ENCODE measurements at places on chromosomes 11 and 22.

DNA sequence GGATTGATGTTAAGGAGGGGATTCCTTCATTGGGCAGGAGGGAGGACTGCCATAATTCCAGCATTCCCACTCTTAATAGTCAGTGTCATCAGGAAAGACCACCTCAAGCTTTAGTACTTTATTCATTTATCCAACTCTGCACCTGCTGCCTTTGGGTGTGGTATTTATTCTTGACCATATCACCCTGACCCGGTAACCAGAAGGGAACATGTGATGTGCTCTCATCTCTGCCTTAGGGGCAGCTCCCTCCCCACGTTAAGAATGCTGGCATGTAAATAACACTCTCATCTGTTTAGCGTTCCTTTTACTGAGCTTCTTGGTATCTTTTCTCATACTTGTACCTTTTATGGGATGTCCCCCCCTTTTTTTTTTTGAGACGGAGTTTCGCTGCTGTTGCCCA, 7.7 kb downstream of the CAT start:
- DNase-seq = no peak

DNA sequence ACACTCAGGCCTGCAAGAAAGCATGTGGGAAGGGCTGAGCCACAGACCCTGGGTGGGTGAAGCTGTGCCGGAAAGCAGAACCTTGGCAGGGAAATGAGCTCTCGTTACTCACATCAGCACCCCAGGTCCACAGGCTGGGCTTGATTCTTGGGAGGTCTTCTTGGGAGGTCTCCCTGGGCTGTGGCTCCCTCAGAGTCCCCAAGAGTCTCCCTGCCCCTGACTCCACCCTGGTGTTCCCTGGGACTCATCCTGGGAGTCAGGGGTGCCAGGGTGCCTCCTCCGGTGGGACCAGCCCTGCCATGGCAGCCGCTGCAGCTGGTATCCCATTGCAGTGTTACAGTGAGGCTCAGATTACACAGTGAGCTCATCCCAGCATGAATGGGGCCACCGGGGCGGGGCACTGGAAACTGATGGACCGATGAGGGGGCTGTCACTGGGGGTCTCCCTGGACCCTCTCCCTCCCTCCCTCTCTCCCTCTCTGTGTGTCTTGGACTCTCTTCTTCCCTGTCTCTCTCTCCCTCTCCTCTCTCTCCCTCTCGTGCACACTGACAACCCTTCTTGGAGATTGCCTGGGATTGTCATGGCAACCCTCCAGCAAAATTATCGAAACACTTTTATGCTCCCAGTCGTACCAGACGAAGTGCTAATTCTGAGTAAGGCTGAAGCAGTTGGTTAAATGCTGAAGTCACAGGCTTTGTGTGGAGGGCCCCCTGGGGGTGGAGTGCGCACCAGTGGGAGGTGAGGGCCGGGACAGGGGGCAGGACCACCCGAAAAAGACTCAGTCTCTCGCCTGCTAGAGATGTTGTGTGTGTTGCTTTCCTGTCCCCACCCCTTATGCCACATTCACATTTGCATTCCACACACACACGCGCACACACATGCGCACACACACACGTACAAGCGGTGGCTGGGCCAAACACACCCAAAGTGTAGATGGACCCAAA, 8.6 kb upstream of the C11orf96 start:
- DNase-seq = no peak

DNA sequence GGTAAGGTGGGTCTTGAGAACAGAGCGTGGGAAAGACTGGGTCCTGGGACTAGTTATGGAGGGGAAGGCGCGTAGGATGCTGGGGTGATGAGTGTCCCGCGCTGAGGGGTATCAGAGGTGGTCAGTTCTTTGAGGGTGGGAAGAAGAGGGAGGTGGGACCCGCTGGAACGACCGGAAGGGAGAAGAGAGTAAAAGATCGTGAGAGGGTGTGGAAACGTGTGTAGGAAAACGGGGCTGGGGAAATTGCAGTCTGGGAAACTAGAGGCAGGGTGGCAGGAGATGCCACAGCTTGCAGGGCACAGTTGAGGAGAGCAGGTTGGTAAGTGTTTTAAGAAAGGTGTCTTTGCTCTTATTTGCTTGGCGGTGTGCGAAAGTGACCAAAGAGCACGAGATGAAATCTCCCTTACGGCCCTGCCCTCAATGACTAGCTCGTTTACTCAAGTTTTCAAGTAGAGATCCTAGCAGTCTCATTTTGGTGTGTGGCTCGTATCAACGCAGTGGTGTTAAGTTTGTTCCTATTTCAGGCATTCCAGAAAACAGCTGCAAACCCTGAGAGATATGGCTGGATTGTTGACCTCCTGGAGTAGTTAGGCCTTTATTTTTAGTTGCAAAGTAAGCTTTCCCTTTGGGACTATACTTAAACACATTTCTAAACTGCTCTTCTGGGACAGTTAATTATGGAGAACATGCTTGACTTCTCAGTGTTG, 615 bp downstream of the STT3A start:
- DNase-seq = no peak

GRCh38 chr11:120208001-120208441, 2.8 kb upstream of the OAF start:
- DNase-seq = no peak

DNA sequence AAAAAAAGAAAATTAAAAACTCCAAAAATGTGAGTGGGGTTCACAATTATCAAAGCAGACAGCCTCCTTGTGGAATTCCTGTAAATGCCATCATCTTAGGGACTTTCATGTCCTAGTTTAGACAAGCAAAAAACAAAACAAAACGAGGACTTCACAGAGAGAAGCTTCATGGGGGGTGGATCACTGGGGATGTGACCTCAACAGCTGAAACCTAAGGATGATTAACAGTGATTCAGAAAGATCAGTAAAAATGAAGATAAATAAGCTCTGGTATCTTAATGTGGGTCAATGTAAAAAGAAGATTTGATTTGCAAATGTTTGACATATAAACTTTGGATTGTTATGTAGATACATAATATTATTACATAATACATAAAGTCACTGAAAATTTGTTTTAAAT, 8.1 kb upstream of the OR10W1 start:
- no peak for DNase-seq

DNA sequence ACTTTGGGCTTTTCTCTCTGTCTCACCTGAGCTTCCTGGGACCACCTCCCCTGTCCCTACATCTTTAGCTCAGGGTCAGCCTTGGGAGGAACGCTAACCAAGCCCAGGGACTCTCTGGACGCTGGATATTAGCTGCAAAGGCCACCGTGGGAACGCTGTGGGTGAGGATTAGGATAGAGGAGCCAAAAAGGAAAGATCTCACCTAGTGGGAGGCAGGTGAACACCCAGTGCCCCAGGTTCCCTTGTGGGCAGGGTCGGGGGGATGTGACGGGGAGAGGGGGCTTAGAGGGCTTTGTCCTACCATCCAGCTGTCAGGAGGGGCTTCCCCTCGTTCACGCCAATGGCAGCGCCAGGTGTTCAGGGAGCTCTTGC, 50.2 kb downstream of the LINC01488 start:
- no peak for DNase-seq

- DNase-seq = no peak
These were observed 667 bp downstream of the ACCS start for GRCh38 chr11:44066732-44067141.

- DNase-seq = no peak
These were observed 12.2 kb upstream of the IFITM3 start for GRCh38 chr11:332651-333480.

DNA sequence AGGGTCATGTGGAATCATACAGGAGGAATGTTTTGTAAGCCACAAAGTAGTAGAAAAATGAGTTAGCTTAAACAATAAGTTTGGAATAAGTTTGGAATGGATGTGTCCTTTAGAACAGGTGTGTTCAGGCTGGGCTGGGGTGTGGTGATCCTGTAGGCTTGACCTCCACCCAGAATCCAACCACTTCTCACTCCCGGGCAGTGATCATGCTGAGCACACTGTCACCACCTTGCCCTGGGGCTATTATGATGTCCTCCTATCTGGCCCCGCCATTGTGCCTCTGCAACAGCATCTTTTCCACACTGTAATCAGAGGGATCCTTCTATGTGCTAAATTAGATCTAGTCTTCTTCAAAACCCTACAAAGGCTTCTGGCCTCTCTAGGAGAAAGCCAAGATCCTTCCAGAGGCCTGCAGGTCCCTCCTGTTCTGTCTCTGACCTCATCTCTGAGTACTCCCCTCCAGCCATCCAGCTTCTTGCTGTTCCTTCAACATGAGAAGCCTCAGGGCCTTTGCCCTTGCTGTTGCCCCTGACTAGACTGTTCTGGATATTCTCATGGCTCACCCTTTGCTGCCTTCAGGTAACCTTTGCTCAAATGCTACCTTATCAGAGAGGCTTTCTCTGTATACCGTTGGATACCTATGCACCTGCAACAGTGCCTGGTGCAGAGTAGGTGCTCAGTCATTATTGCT, 18.8 kb upstream of the ACCSL start:
- DNase-seq = no peak

DNA sequence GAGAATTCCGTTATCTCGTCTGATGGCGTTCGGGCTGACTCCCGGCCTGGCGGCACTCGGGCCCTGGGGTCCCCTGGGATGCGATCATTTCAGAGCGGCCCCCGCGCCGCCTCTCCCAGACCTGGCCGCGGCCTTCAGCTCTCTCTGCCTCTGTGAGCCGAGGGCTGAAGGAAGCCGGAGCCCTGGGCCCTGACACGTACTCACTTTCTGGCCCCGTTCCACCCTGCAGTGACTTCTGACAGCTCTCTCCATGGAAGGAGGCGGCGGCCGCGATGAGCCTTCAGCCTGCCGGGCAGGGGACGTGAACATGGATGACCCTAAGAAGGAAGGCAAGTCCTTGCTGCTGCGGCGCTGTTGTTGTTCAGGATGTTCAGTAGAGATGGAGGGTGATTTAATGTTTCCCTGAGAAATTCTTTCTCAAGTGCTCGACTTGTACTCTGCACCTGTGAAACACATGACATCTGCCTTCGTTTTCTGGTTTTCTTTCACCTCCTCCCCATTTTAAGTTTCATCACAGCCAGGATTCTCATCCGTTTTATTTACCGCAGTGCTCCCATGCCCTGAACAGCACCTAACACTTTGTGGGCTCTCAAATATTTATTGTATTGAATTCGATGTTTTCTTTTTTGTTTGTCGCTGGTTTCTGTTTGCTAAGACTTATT, 612 bp downstream of the GTSE1 start:
- no peak for DNase-seq

- DNase-seq = no peak
These were observed 1.4 kb upstream of the RGL4 start for GRCh38 chr22:23689414-23689813.

GRCh38 chr11:76234021-76234415, 27.7 kb upstream of the WNT11 start:
- DNase-seq = no peak

- DNase-seq = no peak
These were observed 97.5 kb downstream of the TSPAN18 start for GRCh38 chr11:44824300-44824704.

GRCh38 chr11:44742508-44743246, 15.9 kb downstream of the TSPAN18 start:
- DNase-seq = no peak

GRCh38 chr11:44694443-44694842, 32.3 kb upstream of the TSPAN18 start:
- DNase-seq = no peak

GRCh38 chr11:8019314-8020243, 32.4 kb downstream of the EIF3F start:
- DNase-seq = peak; percentile 21

DNA sequence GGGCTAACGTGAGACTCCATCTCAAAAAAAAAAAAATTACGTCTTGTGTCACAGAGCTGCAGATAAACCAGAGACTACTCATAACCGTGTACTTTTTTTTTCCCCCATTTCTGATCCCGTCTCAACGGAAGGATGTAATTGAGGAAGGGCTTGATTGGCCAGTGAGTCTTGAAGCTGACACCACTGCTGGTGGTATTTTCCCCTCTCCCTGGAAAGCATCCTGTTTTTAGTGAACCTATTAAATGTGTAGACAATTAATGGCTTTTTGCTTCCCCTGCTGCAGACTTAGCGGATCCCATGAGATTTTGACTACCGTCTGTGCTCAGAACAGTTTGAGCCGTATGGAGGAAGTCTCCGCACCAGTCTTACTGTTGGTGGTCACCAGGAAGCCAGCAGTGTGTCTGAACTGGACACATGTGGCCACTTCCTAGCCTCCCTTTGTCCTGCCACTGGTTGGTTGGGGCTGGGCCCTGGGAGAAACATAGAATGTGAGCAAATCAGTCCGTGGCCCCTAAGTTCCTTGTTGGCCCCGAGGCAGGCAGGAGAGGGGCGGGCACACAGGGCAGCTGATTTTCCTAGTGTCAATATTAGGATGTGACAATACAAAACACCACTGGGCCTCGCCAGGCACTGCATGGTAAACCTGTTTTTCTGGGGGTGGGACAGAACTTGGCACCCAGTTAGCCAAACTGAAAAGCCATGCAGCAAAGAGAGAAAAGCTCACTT, 3.1 kb downstream of the BIK start:
- DNase-seq = no peak

GRCh38 chr22:33166206-33166605, 108.0 kb upstream of the SYN3 start:
- no peak for DNase-seq

GRCh38 chr22:38249803-38250642, 22.8 kb downstream of the TMEM184B start:
- no peak for DNase-seq

DNA sequence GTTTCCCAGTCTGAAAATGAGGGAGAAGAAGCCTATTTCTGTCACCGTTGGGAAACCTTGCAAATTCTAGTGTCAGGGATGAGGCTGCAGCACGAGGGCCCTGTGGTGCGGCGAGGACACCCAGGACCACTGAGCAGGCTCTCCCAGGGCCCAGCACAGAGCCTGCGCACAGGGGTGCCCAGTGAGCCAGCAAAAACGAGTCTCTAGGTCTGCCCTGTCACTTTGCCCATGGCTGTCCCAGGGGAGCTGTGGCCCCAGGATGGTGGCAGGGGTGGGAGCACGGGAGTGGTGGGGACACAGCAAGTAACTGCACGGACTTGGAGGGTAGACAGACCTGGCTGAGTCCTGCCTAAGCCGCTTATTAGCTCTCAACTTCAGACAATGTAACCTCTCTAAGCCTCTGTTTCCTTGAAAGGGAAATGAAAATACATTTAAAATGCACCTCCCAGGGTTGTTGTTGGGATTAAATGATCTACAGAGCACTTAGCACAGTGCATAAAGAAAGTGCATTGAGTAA, 44.2 kb downstream of the DSCAML1 start:
- DNase-seq = no peak

- DNase-seq = no peak
These were observed 3.0 kb downstream of the GSTT4 start for GRCh38 chr22:24002272-24002671.

- DNase-seq = no peak
These were observed 93.7 kb downstream of the STIM1 start for GRCh38 chr11:3949125-3949524.

DNA sequence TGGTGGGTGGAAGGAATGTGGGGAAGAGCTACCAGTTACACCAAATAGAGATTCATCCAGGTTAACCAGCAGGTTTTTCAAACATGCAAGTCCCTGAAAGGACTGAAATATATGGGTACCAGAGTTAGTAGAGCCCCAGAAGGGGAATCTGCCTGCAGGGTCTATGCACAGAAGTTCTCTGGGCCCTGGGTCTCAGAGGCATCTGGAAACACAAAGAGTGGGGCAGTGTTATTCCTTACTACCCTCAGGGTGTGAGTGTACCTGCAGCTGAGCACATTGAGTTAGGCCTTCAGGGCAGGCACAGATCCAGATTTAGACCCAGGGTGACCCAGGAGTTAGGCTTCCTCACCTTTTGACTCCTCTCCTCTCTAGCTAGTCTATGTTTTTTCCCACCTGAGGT, 43.9 kb upstream of the SWAP70 start:
- no peak for DNase-seq
